Cerebellar cortex (tissue), 1 donor: ENCODE measurements at places on chromosomes 11 and 22.

GRCh38 chr11:15179167-15179566 is 64.4 kb downstream of the INSC start:
- no peak for DNase-seq

DNA sequence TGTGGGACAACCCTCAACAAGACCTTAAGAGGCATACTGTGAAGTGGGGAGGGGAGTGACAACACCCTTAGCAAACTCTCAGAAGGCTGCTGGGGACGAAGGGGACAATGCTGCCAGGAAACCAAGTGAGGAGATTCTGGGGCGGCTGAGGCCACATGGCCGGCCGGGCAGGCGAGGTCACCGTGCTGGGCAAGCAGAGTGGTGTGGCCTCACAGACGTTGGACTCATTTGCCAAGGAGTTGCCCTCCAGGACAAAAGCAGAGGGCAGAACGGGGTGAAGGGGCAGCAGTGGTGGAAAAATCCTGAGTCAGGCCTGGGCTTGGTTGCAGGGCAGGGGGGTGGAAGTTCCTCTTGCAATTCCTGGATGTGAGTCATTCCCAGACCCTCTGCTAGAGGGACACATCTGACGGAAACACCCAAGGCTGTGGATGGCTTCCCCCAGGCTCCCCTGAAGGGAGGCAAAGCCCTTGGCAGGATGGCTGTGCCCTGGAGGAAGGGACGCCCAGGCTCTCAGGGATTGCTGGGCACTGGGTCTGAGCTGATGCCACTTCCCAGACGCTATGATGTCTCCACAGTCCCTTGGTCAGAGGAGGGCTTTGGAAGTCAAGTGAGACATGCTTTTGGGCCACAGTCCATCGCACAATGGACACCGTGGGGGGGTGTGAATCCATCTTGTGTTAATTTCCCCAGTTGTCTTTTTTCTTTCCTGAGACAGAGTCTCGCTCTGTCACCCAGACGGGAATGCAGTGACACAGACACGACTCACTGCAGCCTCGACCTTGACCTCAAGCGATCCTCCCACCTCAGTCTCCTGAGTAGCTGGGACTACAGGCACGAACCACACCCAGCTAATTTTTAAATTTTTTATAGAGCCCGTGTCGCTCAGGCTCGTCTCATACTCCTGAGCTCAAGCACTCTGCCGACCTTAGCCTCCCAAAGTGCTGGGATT is 16.2 kb upstream of the SHANK3 start:
- DNase-seq: no peak

GRCh38 chr11:67436459-67437081 is 912 bp downstream of the PTPRCAP start:
- no peak for DNase-seq

- DNase-seq: peak; percentile 39
Observed at GRCh38 chr11:124195189-124195734, 12.1 kb downstream of the OR10D3 start.

- DNase-seq: peak; percentile 23
Observed at GRCh38 chr11:32231909-32232493, 141.1 kb downstream of the RCN1 start.

DNA sequence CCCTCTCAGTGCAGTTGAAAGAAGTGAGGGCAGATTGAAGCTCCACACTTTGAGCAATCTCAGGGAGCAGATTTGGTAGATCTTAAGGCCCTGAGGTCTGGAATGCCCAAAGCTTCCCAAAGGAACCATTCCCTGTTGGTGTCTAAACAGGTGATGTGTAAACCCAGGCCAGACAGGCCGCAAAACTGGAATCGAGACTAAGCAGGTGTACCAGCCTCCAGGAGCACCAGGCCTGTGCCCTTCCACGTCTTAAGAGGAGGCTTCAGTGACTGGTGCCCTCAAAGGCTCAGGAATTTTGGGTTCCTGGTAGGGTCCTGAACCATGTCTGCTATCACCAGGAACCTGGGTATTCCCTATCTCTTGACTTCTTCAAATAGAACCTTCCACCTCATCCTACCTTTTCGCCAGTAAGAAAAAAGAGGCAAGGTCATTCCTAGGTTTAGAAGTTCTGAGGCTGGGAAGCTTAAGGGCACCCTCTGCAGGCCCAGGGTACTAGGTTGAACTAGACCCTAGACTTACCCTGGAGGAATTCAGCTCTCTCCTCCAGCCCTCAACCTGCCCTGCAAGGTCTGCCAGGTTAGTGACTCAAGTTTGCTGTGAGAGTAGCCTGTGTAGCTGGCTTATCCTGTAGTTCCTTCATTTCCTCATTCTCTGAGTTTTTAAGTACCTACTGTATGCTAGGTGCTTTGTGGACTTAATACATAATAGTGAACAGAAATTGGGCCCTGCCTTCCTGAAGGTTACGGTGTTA is 100.0 kb upstream of the NNMT start:
- no peak for DNase-seq

- no peak for DNase-seq
Observed at GRCh38 chr11:911890-912219, 1.2 kb upstream of the CHID1 start.

DNA sequence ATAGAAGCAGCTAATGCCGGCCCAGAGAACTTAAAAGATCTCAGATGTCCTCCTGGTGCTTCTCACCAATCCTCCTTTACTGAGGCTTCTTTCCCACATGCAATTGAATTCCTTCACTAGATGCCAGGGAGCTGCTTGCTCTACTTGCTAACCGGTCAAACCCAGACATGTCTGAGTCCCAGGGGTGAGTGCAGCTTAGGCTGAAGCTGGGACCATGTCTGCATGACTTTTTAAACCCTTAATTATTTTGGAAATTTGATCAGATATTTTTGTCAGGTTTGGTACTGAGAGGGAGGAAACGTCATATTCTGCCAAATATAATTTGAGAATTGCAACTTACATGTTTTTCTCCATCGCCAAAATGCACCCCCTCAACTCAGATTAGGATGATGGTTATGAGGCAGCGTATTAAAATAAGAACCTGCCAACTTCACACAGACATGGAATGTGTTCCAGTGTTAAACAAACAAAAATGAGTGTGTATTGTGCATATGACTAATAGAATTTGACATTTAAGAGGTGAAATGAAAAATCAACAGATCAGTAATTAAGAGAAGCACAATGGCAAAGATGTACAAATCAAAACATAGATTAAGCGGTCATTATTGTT is 529.5 kb downstream of the ETS1 start:
- no peak for DNase-seq

- no peak for DNase-seq
Observed at GRCh38 chr11:88105526-88105925, 69.7 kb downstream of the RAB38 start.

DNA sequence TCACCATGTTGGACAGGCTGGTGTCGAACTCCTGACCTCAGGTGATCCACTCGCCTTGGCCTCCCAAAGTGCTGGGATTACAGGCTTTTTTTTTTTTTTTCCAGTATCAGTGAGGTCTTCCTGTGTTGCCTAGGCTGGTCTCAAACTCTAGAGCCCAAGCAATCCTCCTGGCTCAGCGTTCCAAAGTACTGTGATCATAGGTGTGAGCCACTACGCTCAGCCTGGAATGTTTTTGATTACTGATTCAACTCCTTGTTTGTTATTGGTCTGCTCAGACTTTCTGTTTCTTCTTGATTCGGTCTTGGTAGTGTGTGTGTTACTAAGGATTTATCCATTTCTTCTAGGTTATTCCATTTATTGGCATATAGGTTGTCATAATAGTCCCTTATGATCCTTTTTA is 31.3 kb downstream of the NAGA start:
- DNase-seq: no peak

- no peak for DNase-seq
Observed at GRCh38 chr11:558503-558902, 2.0 kb downstream of the LMNTD2 start.

DNA sequence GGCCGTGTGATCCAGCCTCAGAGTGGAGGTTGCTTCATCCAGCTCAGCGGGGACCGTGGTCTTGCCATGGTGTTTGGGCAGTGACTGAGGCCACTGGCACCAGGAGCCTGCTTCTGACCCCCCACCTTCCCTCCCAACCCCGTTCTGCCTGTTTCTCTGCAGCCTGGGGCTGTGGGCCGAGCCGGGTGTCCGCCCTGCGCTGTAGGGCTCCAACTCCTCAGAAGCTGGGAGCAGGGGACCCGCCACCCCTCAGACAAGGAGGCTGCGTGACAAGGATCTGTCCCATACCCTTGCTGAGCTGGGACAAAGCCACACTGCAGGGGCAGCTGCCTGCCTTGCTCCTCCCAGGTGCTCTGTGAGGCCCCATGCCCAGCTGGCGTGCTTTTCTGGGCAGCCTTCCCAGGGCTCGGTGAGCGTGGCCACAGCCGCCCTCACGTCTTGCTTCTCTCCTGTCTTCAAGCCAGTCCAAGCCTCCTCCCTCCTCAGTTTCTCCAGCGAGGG is 11.7 kb upstream of the ARFGAP3 start:
- peak; percentile 78 for DNase-seq

- DNase-seq: no peak
Observed at GRCh38 chr11:24623121-24623520, 126.3 kb downstream of the LUZP2 start.

GRCh38 chr11:94151903-94152677 is 23.4 kb downstream of the PANX1 start:
- no peak for DNase-seq

DNA sequence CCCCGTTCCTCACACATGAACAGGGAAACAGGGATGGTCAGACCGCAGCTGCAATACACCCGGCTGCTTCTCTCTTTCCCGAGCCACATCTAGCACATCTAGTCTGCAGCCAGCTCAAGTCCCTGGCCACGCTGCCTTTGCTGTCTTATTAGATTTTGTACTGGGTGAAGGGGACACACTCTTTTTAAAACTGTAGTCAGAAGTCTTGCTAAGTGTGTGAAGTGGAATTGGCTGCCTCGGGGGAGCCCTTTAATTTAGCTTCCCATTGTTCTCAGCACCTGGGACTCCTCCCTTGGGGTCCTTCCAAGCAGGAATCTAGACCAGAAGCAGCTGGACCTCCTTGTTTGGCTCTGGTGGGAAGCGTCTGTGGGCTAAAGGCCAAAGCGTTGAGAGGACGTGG is 420.0 kb downstream of the CTTN start:
- DNase-seq: no peak

GRCh38 chr11:70650075-70650909 is 252.0 kb downstream of the CTTN start:
- DNase-seq: no peak

- DNase-seq: no peak
Observed at GRCh38 chr11:93686226-93686625, 24.7 kb downstream of the CEP295 start.

GRCh38 chr11:43574949-43575912 is 105.3 kb upstream of the HSD17B12 start:
- peak; percentile 89 for DNase-seq

DNA sequence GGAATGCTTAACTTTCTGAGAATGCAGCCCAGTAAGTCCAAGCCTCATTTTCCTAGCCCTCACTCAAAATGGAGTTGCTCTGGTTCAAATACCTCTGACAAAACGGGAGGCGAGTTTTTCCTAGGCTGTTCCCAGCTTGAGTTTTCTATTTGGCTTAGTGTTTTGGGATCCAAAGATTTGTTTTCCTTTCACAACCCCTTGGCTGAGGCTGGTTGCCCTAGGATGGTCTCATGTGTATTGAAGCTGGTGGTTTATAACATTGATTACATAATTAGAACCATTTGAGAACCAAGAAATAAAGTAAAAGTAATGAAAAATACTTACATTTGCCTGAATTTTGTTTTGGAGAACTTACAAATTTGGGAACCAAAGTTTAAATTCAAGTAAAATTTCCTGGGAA is 611.1 kb upstream of the LUZP2 start:
- DNase-seq: no peak

DNA sequence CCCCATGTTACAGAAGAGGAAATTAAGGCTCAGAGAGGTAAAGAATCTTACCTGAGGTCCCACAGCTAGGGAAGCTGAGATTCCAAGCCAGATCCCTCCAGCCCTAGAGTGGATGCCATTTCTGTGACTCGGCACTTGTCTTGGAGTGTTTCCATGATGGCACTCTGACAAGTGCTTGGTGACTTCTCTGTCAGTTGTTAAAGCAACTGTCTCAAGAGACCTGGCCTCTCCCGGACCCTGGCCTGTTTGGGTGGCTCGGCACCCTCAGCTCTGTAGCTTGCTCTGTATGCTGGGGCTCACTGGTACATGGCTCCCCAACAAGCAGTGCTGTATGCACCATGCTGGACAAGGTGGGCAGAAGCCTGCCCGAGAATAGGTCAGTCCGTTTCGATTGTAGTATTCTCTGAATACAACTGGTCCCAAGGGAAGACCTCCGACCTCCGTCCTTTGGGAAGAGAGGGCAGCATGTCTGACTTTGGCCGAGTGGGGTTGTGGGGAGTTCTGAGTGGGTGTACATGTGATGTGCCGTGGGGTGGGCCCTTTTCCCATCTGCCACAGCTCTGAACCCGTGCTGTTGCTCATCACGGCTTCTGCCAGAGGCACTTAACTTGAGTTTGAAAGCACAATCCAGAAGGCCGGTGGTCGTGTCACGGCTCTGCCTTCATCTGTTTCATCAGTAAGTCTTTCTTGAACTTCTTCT is 12.4 kb downstream of the ACO2 start:
- DNase-seq: peak; percentile 60

DNA sequence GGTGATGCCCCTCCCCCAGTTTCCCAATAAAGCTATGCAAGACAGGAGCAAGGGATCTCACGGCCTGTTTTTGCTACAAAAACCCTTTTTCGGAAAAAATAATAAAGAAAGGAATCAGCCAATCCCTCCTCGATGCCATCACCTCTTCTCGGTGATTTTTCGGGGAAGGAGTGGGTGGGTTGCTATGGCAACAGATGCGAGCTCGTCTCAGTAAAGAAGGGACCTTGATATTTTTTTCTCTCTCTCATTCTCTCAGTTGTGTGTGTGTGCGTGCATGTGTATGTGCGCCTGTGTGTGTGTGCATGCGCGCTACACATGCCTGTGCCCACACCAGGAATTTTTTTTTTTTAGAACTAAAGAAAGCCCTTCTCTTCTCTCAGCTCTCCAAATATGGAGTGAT is 3.8 kb upstream of the NPAS4 start:
- DNase-seq: no peak

GRCh38 chr11:66100272-66101065 is 30.4 kb downstream of the PACS1 start:
- peak; percentile 88 for DNase-seq

DNA sequence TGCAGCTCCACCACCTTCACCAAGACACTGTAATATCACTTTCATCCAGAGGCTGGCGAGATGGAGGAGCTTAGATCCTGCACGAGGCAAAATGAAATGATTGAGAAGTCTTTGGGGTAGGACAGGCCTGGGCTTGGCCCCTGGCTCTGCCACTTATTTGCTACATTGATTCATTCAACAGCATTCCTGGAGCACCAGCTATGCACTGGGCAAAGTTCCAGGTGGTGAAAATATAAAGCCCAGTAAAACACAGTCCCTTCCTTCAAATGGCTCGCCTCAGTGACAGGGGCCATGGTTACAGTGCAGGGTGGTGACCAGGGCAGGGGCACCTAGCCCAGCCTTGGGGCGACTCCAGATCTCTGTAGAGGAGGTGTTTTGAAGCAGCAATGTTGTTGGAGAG is 19.7 kb downstream of the ALX4 start:
- DNase-seq: no peak

- no peak for DNase-seq
Observed at GRCh38 chr11:36508743-36509142, 1.3 kb downstream of the TRAF6 start.

- DNase-seq: no peak
Observed at GRCh38 chr11:69962152-69962551, 116.0 kb upstream of the ANO1 start.

GRCh38 chr11:103464420-103464819 is 355.2 kb downstream of the DYNC2H1 start:
- no peak for DNase-seq

GRCh38 chr11:45741032-45741431 is 63.9 kb upstream of the SLC35C1 start:
- DNase-seq: no peak
